Stimulated activated CD4-positive, alpha-beta T cell treated with anti-CD3 and anti-CD28 coated beads, TNF-alpha, amount 100 ng/mL, for 24 hours (primary cell): ENCODE measurements at places on chromosomes 1 and 21.

DNA sequence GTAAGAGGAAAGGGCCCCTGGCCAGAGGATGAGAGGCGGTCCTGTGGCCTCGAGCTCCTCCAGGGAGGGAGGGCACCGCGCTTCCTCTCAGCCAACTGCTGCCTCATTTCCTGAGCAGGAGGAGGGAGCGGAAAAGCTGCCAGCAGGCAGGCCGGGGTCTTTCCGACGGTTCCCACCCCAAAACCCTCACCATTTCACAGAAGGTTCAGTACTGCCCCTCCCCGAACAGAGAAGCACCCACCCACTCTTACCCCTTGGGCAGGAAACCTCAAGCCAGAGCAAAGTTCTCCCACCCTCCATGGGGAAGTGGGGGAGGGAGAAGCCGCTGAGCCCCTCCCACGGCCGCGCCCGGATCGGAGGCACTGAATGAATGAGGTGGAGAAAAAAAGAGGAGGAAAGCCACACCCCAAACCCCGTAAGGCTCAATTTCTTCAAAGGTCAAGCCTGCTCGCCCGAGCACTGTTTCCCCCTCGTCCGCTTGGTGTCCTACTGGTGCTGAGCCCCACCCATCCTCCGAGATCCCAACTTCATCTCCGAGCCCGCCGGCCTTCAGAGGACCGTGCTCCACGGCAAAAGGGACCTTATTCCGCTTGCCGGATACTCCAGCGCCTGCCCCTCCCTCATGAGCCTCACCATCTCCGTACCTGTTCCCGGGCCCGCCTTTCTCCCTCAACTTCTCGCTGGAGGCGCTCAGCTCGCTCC, 9.4 kb downstream of the TPM3 start:
- peak; percentile 65 for DNase-seq

DNA sequence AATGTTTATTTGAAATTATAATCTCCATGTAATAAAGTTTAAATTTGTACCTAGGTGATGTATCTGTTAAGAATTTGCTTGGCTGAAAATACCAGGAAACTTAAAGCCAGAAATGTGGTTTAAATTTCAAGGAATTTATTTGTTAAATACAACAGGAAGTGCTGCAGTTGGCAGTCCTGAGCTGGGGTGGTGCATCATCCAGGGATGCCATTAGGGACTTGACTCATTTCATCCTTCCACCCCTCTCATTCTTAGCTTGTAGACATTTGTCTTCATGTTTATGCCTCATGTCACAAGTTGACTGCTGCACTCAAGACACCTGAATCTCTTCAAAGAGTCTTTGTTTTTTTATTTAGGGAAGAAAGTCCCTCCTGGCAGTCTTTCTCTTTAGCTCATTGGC, 175.9 kb downstream of the LHX8 start:
- no peak for DNase-seq

- DNase-seq = no peak
Measured at GRCh38 chr1:94418664-94419655, 771 bp downstream of the ABCD3 start.

- DNase-seq = no peak
Measured at GRCh38 chr1:20227704-20228103, 41.4 kb upstream of the PLA2G2C start.

DNA sequence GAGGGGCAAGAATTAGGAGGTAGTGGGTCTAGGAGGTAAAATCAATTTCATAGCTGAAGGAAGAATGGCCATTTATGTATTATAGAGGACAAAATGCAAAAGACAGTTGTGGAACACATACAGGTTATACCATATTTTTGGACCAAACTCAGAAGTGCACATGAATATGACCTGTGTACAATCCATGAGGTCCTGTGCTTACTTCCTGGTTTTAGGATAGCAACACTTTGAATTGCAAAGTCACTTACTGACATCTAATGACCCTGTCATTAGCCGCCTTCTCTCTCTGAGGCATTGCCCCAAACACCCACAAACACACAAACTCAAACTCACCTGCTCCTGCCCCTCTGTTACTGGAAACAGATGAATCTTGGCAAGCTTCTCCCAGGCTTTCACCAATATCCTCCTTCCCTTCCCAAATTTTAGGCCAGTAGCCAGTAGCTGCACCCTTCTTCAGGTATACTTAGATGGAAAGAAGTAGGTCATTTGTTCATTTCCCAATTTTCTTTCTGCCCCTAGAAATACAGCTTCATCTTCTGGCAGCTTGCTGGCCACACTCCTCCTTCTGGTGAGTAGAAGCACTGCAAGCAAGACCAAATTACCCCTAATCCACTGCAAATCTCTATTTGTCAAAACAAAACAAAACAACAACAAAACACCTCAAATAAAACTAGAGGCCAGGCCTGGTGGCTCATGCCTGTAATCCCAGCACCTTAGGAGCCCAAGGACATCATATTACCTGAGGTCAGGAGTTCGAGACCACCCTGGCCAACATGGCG, 13.7 kb upstream of the RPL5 start:
- no peak for DNase-seq

DNA sequence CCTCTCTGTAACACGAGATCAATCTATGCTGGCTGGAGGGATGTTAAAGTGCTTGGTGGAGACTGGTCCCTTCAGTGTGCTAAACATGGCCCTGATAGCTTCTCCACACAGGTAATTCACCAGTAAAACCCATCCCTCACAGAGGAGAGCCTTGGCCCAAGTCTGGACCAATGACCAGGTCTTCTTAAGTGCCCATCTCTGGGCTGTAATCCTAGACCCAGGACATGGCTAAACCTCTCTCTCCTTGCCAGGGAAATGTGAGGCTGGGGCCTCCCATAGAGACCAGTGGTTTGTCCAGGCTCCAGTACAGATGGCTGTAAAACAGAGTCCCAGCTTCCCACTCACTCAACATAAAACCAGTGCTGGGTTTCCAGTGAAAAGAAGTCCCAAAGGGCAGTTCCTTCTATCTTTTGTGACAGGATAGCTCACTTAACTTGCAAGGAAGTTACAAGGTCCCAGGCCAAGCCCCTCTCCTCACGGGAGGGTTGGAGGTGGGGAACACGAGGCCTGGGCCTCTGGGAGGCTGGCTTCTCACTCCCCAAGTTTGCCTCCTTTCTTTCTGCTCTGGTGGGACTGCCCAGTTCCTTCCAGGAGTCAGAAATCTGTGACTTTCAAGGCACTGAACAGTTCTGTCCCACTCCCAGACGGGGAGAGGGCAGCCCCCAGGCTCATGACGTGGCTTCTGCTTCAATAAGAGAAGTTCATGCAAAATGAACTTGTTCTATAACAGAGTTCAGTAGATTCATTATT, 2.2 kb upstream of the KIF17 start:
- DNase-seq = no peak

DNA sequence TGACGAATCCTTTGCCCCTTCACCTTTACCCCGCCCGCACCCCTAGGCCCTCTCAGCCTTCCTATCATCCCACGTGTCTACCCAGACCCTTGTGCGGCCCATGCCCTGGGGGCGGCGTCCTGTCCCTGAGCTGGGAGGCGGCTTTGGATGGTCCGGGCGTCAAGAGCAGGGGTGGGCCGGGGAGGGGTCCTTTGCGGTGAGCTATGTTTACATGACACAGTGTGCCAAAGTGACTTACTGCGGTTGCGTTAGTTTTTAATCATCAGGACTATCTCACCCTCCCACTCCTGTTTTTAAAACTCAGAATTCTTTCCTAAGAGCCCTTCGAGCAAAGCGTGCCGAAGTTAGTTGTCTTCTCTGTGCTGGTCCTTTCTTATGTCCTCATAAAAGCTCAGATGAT, 144.6 kb downstream of the PGBD5 start:
- no peak for DNase-seq

GRCh38 chr21:41600556-41600955, 92.6 kb upstream of the TMPRSS2 start:
- DNase-seq = no peak

GRCh38 chr1:10936998-10937901, 75.2 kb upstream of the TARDBP start:
- no peak for DNase-seq

DNA sequence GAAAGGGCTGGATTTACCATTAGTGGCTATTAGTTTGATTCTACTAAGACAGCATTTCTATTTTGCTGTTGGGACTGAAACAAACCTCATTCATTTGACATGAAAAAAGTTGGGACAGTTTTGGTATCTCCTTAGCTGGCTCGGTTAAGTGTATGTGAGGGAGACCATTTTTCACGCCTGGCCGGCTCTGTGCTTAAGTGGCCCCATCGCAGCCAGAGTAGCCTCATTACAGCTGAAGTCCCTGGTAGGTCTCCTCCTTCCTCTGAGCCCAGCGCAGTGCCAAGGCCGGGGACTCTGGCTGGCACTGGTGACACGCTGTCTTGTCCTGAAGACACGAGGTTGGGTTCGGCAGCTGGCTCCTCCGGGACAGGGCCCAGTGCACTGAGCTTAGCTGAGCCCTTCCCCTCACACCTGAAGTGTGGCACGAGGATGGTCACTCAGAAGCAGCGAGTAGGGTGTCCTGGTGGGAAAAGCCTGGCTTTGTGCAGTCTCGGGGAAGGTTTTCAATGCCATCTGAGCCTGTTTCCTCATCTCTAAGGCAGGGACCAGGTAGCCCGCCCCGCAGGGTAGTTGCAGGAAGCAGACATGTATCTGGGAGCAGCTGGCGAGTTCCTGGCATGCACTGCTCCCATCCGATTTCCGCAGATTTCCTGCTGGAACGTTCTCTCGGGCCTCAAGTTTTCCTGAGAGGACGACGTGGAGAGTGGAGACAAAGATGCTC, 196.5 kb downstream of the DYRK1A start:
- DNase-seq = no peak

- DNase-seq = no peak
Measured at GRCh38 chr1:155003227-155003765, 694 bp downstream of the ZBTB7B start.

- DNase-seq = no peak
Measured at GRCh38 chr1:178564086-178564782, 51.3 kb downstream of the TEX35 start.

DNA sequence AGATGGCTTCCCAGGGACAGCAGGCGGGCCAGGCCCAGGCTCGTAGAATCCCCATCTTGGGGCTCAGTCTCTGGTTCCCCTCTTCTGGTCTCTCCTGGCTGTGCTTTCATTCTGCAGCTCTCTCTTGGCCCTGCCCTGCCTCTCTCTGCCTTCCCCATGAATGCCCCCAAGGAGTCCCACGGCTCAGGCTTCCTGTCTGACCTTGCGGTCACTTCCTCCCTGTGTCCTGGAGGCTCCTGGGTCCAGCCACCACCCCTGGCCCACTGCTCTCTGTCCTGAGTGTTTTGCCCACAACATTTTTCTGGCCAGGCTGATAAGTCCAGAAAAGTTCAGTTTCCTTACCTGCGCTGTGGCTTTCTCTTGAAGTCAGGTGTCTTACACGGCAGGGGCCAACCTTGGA, 29.1 kb downstream of the PIGP start:
- DNase-seq = no peak

DNA sequence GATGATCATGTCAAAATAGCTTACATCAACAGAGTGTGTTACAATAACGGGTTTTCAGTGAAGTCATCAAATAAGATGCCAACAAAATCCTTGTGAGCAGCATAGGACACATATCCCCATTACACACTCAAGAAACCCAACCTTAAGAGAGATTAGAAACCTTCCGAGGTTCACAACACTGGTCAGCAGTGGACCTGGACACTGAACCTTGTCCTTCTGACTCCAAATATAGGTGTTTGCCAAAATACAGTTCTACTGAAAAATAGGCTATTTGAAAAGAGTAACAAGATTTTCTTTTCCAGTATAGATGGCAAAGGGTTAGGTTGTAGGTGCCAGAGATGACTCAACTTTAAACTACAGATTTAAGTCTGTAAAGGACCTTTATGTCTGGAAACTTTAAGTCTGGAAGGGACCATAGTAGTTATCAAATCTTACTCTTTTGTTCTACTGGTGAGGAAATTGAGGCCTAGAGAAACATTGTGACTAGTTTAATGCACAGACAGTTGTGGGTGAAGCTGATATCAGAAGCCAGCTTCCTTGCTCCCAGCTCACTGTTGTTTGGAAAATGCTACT, 811 bp upstream of the REG4 start:
- no peak for DNase-seq

DNA sequence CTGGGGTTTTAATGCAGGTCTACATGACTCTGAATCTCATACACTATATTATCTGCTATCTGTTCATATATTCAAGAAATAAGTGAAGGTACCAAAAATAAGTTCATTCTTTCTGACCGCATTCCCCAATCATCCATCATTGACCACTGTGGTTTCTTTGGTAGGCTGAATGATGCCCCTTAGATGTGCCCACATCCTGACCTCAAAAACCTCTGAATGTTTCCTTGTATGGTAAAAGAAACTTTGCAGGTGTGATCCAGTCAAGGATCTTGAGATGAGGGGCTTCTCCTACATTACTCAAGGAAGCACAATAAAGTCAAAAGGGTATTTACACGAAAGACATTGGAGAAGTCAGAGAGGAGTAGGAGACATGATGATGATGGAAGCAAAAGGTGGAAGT, 60.6 kb upstream of the LRRC8B start:
- DNase-seq = no peak

DNA sequence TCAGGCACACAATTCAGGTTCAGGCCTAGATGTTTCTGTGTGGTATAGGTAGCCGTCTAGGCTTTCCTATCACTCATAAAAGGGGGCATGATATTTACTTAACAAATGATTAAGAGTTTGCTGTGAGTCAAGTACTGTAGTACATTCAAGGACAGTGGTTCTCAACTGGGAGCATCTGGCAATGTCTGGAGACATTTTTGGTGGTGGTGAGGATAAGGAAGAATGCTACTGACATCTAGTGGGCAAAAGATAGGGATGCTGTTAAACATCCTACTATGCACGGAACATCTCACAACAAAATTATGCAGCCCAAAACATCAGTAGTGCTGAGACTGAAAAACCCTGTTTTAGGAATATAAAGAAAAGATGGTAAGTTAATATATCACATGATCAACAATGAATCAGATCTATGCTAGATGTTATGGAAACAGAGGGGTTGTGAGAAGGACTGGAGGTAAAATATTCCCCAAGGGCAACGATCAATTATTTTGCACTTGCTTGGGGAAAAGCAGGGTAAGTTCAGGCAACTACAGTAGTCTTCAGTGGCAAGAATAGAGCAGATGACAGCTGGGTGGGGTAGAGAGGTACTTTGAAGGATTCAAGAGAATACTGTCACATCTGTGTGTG, 4.9 kb downstream of the DNTTIP2 start:
- no peak for DNase-seq

DNA sequence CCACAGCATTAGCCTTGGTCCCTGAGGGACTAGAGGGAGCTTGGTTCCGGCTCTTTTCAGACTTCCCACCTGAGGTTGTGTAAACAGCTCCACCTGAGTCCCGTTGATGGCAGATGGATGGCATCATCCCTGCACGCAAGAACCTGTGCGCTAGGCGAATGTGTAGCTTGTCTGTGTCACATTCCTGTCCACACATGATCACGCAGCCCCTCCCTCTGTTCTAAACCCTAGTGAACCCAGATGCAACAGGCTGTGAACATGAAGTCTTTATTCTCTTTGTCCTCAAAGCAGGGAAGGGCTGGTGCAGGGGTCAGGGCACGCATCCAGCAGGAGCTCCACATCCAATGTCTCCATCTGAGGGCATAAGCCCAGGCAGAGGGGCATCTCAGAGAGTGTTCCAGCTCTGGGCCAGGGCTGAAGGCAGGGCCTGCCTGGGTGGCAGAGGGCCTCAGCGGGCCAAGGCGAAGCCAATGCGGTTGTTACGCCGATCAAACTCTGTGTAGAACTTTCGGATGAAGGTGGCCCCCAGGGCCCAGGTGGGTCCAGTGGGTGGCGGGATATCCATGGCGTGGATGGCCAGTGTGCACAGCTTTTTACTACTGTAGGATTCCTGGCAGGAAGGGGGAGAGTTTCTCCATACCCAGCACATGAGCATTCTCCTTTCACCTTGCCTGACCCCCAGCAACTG, 2.9 kb upstream of the ETNK2 start:
- DNase-seq = no peak
